Putamen (tissue), 1 donor: ENCODE measurements at places on chromosomes 2 and 18.

GRCh38 chr2:43293744-43294695, 67.6 kb upstream of the ZFP36L2 start:
- DNase-seq: no peak

GRCh38 chr2:104965900-104966299, 72.0 kb upstream of the MRPS9 start:
- DNase-seq: no peak

GRCh38 chr18:69483574-69483973, 82.9 kb downstream of the DOK6 start:
- DNase-seq: no peak

DNA sequence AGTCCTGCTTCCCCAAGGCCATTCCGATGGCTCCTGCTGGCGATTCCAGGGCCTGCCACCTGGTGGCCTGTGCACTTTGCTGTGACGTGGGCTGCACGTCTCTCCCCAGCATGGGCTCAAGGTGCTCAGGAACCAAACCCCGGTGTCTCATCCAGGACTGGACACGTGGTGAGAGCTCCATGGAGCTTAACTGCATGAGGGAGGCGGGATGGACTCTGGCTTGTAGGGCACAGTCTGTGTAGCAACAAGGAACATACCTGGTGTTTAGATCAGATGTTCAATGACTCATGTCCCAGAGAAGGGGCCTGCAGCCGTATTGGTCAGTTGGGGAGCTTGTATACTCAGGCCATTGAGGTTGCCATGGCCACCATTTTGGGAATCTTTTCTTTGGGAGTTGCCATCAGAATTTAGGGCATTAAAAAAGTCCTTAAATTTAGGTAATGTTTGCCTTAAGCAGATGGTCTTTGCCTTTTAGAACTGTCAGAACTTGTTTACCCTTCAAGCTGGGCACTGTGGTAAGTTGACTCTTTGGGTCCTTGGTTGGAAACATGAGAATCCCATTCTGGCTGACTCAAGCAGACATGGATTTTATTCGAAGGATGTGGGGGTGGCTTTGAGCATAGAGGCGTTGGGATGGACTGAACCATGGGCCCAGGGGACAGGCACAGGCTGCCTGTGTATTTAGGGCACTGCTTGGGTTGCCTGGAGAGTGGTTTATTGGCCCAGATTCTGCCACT, 21.0 kb downstream of the AGAP1 start:
- no peak for DNase-seq

- no peak for DNase-seq
Measured at GRCh38 chr2:167182403-167182802, 294.1 kb downstream of the XIRP2 start.

GRCh38 chr18:74477771-74478170, 18.4 kb upstream of the CNDP2 start:
- no peak for DNase-seq

- no peak for DNase-seq
Measured at GRCh38 chr2:83595926-83596325, 863.2 kb downstream of the SUCLG1 start.

GRCh38 chr2:42652086-42652485, 83.7 kb downstream of the MTA3 start:
- DNase-seq: no peak

- DNase-seq: peak; percentile 47
Measured at GRCh38 chr2:158999458-158999857, 31.0 kb downstream of the TANC1 start.

DNA sequence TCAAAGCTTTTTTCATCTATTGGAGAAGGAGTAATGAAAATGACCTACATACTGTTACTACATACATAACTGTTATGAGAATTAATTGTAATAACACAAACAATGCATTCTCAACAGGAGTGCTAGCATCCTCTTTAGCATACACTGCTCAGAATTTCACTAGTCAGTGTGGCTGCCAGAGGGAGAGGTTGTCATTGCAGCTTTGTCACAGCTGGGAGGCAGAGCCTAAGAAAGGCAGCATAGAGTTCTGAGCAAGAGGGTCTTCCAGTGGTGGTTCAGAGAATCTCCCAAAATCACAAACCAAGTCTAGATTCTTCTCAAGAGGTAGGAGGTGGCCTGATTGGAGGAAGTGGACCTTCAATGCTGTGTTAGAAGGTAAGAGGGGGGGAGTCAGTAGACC, 286.7 kb upstream of the CYRIA start:
- no peak for DNase-seq

DNA sequence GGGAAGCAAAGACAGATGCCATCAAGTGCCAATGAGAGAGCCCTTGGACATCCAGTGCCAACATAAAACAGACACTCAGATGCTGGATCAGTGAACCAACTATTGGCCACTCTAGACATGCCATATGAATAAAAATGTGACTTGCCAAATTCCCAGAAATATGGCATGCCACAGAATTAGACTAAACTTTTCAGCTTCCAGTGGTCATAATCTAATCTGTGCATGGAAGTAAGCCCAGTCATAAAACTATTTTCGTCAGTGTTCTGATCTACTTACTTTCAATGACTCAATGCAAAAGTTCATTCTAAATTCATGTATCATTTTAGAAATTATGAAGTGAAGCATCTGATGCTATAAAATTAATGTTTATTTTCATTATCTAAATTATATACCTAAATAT, 1506.2 kb upstream of the NXPH2 start:
- no peak for DNase-seq

GRCh38 chr18:28267276-28267675, 90.3 kb upstream of the CDH2 start:
- DNase-seq: no peak

- DNase-seq: no peak
Measured at GRCh38 chr18:58662118-58662517, 9.1 kb upstream of the MALT1 start.

- DNase-seq: no peak
Measured at GRCh38 chr2:112010751-112011150, 44.3 kb upstream of the TMEM87B start.

DNA sequence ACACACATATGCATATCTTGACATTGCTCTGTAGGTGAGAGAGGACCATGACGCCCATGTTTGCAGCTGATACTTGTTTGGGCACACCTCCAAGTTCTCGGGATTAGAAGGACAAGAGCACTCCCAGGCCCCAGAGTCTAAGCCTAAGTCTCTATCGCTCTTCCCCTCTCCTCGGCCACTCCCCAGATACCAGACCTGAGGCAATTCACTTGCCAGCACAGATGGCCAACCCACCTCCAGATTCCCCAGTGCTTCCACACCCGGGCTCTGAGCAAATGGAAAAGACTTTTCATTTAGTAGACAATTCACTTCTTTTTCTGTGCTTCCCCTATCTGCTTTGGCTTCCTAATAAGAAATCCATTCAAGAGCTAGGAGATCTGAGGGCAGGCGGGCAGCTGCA, 32.9 kb downstream of the EHD3 start:
- no peak for DNase-seq

- no peak for DNase-seq
Measured at GRCh38 chr2:74267068-74267467, 68.7 kb downstream of the MTHFD2 start.

GRCh38 chr2:212908031-212908430, 243.4 kb downstream of the IKZF2 start:
- DNase-seq: no peak

- no peak for DNase-seq
Measured at GRCh38 chr18:54090856-54091255, 133.6 kb downstream of the MBD2 start.

- DNase-seq: no peak
Measured at GRCh38 chr2:179098080-179098689, 48.2 kb upstream of the CCDC141 start.

GRCh38 chr2:209424781-209425470, 1.1 kb downstream of the MAP2 start:
- DNase-seq: peak; percentile 14

DNA sequence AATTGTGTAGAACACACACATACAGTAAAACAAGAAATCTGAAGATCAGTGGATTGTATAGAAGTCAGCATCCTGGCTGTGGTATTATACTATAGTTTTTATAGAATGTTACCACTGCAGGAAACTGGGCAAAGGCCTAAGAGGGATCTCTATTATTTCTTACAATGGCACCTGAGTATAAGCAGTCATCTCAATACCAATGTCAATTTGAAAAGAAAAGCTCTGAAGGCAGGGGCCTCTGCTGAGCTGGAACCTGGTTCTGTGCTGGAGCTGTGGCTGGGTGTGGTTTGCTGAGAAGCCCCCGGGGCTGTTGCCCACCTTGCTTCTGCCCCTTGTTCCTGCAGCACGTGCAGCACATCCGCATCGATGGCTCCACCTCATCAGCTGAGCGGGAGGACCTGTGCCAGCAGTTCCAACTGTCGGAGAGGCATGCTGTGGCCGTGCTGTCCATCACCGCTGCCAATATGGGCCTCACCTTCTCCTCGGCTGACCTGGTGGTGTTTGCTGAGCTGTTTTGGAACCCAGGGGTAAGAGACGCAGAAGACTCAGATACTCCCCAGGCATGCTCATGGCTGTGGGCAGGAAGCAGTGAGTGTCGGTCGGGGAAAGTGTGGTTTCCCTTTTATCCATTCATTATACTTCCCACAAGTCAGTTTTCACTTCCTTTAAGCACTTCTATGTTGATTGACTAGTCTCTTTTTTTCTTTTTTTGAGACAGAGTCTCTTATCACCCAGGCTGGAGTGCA, 23.5 kb upstream of the RPL37A start:
- no peak for DNase-seq

GRCh38 chr2:72114693-72115051, 33.0 kb downstream of the CYP26B1 start:
- no peak for DNase-seq
